Upper lobe of left lung (tissue), 6 donors: ENCODE measurements at places on chromosomes 4 and X. TPM values are rescaled to one million over a fixed set of nuclear protein-coding genes. Genes with fewer than 3 reads are reported as not detected.

Gene DCAF8L2
- not detected for total RNA-seq

Gene CASP3
- 7.3 TPM for total RNA-seq

Gene CHIC1
- 5.2 TPM for total RNA-seq

Gene UGT2B11
- total RNA-seq: not detected

Gene GATA1
- total RNA-seq: 1.8 TPM

Gene CXCL1
- 8.8 TPM for total RNA-seq

Gene SNCA
- 6.3 TPM for total RNA-seq

Gene MED28
- 18.9 TPM for total RNA-seq

Gene ATP1B4
- total RNA-seq: not detected

Gene DCLK2
- total RNA-seq: 2.1 TPM

Gene MAGED4
- 1.4 TPM for total RNA-seq

Gene TAPT1
- 79.0 TPM for total RNA-seq

GRCh38 chr4:182837831-182838230, 79.4 kb downstream of the DCTD start:
- DNase-seq: no peak

- DNase-seq: no peak
Observed at GRCh38 chrX:27964432-27964831, 16.8 kb downstream of the DCAF8L1 start.

DNA sequence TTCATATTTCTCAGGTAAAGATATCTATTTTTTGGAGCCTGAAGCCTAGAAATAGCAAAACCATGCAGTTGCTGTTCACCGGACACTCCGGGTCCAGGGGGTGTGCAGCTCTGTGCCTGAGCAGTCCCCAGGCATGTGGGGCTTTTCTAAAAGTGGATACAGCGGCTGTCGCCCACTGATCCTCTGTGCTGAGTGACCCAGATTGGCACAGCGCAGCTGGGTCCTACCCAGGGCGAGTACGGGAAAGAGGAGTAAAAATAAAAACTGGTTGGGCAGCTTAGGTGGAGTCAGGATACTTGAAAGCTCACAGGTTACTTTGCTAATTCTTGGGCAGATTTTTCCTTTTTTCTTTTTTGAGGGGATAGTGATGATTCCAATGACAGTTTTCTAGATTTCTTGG, 118.8 kb downstream of the UCHL1 start:
- peak; percentile 64 for DNase-seq

DNA sequence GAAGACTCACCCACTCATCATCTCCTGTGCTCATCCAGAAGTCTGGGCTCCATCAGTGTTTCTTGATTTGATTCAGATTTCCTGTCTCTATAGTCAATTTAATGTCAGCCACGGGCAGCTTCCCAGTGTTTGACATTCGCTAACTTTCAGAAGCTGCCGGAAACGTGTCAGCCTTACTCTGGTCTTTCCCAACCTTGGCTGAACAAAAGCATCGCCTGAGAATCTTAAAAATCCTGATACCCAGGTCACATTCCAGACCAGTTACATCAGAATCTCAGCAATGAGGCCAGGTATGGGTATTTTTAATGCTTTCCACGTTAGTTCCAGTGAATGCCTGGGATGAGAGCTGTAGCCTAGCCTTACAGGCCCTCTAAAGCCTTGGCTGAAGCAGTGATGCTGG, 233.8 kb downstream of the FRMPD4 start:
- DNase-seq: no peak

DNA sequence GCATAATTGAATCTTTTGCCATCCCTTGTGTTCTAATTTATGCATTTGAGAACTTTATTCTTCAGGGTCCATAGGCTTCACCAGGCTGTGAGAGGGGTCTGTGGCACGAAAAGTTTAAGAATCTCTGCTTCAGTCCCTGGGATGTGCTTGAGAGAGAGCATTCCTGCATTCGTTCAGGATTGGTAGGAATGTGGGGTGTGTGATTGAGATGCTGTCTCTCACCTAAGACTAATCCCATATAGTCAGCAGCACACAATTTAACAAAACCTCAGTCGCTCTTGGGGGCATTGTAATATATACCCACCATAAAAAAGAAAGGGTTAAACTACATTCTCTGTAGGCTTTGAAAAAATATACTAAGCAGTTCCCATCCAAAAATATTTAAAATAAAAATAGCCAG, 41.7 kb downstream of the PTTG2 start:
- DNase-seq: no peak

GRCh38 chrX:52346174-52347165, 22.4 kb upstream of the XAGE2 start:
- DNase-seq: no peak

GRCh38 chr4:106583567-106583966, 215.0 kb upstream of the GIMD1 start:
- DNase-seq: no peak

- DNase-seq: no peak
Observed at GRCh38 chr4:73702796-73703287, 37.5 kb upstream of the CXCL8 start.

GRCh38 chr4:76053730-76054129, 17.9 kb upstream of the CXCL11 start:
- no peak for DNase-seq

DNA sequence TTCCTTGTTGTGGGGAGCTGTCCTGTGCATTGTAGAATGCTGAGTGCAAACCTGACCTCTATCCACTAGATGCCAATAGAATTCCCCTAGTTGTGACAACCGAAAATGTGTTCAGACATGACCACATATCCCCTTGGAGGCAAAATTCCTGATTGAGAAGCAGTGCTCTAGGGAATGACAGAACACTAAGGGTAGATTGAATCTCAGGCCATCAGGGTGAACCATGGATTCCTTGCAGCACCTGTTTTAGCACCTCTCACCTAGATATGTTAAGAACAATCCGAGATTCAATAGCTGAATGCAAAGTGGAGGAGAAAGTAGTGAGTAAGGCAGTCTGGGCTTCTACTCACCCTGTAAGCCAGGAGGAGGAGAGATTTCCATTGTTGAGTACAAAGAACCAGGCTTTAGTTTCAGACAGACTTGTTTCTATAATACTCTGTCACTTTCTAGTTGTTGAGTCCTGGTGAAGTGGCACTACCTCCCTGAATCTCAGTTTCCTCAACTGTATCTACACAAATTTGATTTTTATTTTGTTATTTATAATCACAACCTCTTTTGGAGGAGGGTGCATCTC, 111.0 kb upstream of the RAP2C start:
- DNase-seq: no peak

- no peak for DNase-seq
Observed at GRCh38 chrX:139077281-139078250, 366.0 kb upstream of the FGF13 start.

- no peak for DNase-seq
Observed at GRCh38 chr4:169120624-169121023, 110.6 kb upstream of the CBR4 start.

GRCh38 chr4:185017964-185018772, at the start of gene HELT:
HELT (plus strand) TSS chr4:185018490; CDS start chr4:185018929, 439 bp downstream.
- peak; percentile 79 for DNase-seq

- no peak for DNase-seq
Observed at GRCh38 chr4:25533256-25533655, 122.4 kb upstream of the SLC34A2 start.

GRCh38 chr4:112245383-112245782, 13.8 kb downstream of the AP1AR start:
- DNase-seq: no peak

DNA sequence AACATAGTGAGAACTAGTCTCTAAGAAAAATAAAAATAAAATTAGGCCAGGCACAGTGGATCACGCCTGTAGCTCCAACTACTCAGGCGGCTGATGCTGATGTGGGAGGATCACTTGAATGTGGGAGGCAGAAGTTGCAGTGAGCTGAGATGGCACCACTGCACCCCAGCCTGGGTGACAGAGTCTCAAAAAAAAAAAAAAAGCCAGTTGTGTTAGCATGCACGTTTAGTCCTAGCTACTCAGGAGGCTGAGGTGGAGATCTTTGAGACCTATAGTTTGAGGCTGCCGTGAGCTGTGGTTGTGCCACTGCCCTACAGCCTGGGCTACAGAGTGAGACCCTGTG, 2.5 kb downstream of the DCK start:
- DNase-seq: no peak

- DNase-seq: no peak
Observed at GRCh38 chr4:8756816-8757215, 114.8 kb downstream of the HMX1 start.

DNA sequence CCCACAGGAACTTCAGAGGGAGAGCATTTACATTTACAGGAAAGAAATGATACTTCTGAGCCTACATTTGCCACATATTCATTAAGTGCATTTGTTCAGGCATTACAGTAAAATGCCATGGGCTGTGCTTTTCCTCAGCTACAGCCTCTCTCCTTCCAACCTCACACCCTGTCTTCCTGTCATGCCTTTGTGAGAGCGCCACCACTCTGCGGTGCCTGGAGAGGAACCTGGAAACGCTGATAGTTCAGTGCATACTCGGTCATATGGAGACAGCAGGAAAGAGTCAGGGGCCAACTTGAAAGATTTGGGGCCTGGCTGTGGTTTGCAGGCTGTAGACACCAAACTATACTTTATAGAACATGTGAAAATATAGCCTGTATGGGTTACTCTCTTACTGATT, 40.5 kb downstream of the NFKB1 start:
- peak; percentile 31 for DNase-seq

GRCh38 chr4:133683967-133684366, 517.6 kb downstream of the PABPC4L start:
- DNase-seq: no peak

DNA sequence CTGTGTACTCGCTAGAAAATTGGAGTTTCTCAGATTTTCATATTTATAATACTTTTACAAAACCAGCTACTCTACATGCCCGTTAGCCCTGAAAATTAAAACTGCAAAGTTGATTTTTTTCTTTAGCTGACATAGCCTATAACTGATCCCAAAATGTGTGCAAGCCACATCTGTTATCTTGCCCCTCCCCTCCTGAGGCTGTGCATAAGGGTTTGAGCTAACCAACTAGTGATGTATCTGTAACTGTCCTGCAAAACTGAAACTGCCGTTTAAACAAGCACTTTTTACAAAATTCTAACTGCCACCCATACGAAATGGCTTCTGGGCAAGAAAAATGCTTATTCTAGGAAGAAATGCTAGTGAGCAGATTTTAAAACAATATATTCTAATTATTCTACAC, 59.1 kb downstream of the EDNRA start:
- DNase-seq: no peak

GRCh38 chr4:62209757-62210485, 1009.8 kb downstream of the ADGRL3 start:
- no peak for DNase-seq
